Endodermal cell (in vitro differentiated cells): ENCODE measurements at places on chromosomes 6 and 20.

GRCh38 chr20:61754976-61755778, 310.5 kb downstream of the TAF4 start:
- no peak for DNase-seq

DNA sequence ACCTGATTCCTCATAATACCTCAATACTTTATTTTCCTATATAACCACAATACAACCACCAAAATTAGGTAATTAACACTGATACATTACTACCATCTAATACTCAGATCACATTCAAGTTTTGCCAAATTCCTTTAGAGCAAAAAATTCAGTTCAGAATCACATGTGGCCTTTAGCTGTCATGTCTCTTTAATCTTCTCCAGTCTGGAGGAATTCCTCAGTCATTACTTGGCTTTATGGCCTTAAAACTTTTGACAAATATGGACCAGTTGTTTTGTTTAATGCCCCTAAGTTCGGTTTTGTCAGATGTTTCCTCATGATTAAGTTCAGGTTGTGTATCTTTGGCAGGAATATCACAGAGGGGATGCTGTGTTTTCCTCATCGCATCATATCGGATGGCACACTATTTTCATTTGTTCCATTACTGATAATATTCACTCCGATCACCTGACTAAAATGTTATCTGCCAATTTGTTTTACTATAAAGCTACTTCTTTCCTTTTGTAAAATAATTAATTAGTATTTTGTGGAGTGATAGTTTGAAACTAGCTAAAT, 51.2 kb upstream of the AKIRIN2 start:
- DNase-seq = no peak

DNA sequence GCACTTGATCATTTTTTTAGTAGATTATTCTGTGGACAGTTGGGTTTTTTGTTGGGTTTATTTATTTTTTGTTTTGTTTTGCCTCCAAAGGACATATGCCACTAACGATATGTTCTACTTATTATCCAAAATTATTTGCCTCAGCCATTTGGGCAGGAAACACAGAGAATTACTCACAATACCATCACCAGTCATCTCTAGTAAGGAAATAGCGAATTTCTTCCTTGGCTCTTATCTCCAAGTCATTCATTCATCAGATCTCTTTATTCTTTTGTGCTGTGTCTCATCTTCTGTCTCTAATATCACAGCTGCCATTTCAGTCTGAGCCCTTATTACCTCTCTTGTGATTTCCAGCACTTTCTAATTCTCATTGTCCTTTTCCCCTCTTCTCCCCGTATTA, 130.4 kb upstream of the SMLR1 start:
- no peak for DNase-seq

DNA sequence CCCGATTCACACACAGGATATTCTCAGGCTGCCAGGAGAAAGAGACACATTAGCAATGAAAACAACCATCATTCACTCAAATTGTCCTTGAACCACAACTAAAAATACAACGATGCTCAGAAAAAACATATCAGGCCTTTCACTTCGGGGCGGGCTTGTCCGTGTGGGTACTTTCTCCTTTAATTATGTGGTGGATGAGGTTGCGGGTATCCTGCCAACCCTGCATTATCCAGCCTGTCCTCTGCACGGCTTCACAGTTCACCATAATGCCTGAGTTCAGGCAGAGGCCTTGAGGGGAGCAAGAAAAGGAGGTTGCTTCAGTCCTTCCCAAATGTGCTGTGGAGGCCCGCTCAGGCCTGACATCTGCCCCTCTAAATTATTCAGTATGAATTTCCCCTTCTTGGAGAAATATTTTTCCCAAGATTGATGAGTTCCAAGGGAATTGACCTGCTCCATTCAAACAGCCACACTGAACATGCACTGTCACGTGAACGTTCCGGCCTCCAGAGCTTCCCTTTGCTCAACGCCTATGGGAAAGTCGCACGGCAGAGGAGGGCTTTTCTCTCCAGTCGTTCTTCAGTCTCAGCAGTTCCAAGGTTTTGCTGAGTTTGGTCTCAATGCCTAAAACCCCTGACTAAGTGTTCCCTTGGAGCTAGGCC, 70.3 kb downstream of the MYLK4 start:
- no peak for DNase-seq

- no peak for DNase-seq
Measured at GRCh38 chr6:132663661-132664060, 4.7 kb upstream of the TAAR1 start.

GRCh38 chr20:14744723-14745122, 407.3 kb upstream of the FLRT3 start:
- DNase-seq = no peak

DNA sequence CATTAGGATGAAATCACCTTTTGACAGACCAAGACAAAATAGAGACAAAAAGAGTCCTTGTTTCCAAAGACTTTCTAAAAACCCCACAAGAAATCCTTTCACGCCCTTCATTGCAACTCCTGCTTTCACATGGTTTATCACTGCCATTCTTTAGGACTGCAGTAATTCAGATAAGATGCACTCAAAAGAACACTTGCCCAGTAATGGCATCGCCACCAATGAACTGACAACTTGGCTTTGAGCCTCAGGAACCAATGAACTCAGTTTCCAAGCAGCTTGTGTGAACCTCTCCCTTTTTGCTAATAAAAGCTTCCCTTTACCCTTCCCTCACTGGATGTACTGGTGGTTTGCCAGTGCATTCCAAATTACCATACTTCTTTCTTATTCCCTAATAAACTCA, 21.8 kb downstream of the OSTM1 start:
- no peak for DNase-seq

DNA sequence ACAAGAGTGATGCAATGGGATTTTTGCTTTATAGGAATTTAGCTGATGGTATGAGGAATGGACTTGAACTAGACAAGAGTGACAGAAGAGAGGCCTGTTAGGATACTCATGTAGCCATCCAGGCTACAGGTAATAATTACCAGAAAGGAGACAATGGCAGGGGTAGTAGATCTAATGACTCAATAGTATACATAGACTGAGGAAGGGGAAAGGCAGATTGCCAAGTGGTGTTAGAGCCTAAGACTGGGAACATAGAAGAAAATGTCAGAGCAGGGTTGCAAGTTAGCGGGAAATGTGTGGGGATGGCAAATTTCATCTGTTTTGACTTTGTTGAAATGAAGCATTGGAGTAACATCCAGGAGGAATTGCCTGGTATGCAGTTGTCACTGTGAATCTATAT, 295.6 kb downstream of the UTRN start:
- DNase-seq = no peak

DNA sequence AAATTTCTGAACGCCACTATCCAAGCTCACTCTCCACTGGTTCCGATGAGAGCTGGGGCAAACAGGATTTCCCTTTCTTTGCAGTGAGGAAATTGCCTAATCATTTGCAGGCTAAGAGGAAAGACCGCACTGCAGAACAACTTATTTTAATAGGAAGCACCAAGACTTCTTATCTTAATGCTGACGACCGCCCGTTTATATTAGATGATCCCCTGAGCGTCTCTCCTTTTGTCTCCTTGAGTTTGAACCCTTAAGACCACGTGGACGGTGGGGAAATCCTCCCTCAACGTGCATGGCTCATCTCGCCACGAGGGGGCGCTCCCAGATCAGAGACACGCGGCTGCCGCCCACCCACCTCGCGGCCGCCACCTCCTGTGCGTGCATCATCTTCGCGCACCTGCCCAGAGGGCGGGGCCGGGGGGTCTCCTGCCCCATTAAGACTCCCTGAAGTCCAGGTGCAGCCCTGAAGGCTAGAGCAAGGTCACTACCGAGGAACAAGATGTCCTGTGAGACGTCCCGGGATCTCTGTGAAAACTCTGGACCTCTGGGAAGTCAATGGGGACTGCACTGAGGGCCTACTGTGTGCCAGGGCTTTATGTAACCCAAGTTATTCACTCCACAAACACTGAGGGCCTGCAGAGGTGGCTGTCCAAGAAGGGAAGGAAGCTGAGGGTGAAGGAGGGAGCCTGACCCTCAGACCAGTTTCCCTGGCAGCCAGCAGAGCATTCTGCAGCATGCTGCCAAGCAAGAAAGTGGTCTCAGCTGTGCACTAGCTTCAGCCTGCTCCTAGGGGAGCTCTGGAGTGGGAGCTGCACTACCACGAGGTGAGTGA, 28.1 kb downstream of the PDYN start:
- DNase-seq = peak; percentile 93

DNA sequence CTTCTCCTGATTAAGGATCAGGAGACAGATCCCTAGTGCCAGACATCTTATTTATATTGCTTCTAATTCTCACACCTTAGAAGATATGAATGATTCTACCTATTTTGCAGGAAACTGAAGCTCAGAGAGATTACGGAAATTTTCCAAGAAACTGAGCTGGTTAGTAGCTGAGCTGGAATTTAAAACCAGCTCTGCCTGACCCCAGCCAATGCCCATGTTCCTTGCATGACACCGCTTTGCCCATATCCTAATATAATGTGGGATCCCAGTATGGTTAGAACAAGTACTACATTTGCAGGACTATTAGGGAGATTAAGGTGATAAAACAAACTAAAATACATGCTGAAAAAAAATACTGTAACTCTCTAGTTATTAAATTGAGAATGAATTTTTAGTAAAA, 1.9 kb downstream of the TMEM30A start:
- no peak for DNase-seq

GRCh38 chr6:166877906-166878305, 78.4 kb downstream of the RNASET2 start:
- DNase-seq = no peak

GRCh38 chr6:81633391-81633790, 119.1 kb downstream of the TENT5A start:
- no peak for DNase-seq

DNA sequence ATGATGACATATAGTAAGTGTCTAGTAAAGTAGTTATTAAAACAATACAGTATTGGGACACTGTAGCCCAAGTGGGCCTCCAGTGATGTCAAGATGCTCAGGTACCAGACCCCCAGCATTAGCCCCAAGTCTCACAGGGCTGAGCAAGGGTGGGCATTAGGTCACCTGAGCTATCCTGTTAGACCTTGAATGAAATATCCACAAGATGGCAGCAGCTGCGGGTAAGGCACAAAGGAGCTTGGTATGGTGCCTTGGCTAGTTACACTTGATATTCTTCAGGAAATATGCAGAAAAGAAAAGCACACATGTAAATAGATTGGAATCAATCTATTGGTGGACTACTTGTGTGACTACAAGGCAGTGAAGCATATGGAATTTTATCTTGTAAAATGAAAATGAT, 701.8 kb upstream of the ADGRB3 start:
- DNase-seq = peak; percentile 69

DNA sequence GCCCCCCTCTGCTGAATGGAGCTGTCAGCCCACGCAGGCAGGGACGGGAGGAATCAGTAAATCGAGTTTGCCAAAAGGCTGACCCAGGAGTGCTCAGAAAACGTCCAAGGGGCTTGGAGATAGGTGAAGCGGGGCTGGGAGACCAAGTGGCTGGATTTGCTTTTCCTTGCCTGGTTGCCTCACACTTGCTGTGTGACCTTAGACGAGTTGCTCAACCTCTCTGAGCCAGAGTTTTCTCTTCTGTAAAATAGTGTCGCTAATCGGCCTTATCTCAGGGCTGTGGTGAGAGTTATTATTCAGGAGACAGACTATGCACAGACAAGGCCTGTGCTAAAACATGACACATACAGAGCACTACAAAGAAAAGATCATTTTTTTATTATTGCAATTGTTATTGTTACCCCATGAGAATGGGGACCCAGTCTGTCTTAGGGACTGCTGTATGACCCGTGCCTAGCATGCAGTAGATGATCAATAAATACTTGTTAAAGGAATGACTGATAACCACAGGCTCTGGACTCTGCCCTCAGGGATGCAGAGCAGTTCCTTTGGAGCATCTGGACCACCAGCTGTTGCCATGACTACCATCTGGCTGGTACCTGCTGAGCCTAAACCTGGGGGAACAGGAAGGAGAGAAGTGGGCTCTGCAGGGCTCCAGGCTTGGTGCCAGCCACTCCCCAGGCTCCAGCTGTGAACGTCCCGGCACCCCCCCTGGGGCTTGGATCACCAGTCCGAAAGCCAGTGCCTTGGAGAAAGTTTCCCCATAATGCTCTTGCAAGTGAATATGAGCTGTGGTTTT, 901 bp downstream of the KCNK15 start:
- peak; percentile 74 for DNase-seq

DNA sequence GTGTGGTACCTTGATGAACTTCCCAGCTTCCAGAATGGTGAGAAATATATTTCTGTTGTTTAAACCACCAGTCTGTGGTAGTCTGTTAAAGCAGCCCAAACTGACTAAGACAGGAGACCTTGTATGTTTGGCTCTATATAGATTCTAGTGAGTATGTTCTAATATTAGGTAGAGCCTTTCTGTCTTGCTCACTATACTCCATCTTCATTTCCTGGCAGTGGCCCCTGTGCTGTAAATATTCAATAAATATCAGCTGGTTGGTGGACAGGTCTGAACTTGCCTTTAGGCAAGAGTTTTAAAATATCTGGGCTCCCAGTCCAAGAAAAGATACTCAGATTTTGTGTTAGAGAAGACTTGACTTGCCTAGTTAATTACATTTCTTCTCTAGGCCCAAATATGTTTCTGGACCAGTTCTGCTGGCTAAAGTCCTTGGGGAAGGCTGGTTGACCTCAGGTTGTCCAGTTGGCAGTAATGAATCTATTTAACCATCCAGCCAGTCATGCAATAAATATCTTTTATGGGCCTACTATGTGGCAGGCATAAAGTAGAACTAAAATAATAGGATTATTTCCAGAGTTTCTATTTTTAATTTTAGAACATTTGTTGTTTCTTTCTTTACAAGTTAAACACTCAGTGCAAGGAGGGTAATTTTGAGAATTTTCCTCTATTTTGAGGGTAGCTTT, 22.3 kb downstream of the PPP1R14C start:
- DNase-seq = no peak

- DNase-seq = peak; percentile 45
Measured at GRCh38 chr6:134057478-134057877, 5.1 kb upstream of the SLC2A12 start.

- no peak for DNase-seq
Measured at GRCh38 chr6:152572338-152573088, 64.6 kb downstream of the SYNE1 start.

DNA sequence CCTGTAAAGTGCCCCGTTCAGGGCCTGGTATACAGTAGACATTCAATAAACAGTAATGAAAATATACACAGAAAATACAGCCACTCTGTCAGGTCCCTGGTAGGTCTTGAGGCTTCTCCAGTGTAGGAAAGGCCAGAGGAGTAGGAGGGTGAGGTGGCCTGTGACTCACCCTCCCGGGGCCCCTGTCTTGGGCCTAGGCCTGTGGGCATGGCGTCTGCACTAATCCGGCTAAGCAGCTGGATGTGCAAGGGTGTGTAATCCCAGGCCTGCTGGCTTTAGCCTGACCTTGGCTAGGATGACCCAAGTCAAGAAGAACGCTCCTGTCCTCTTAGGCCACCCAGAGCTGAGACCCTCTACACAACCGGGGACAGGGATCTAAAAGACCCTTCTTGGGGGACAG, 84.9 kb downstream of the KCNB1 start:
- no peak for DNase-seq

- DNase-seq = no peak
Measured at GRCh38 chr6:37261198-37261597, 3.3 kb upstream of the TMEM217 start.

- no peak for DNase-seq
Measured at GRCh38 chr6:7674291-7674690, 51.6 kb upstream of the BMP6 start.
